Liver (tissue), 10 donors: ENCODE measurements at places on chromosomes 6 and 20.

- no peak for DNase-seq
Measured at GRCh38 chr6:40386200-40386599, 201.0 kb downstream of the LRFN2 start.

DNA sequence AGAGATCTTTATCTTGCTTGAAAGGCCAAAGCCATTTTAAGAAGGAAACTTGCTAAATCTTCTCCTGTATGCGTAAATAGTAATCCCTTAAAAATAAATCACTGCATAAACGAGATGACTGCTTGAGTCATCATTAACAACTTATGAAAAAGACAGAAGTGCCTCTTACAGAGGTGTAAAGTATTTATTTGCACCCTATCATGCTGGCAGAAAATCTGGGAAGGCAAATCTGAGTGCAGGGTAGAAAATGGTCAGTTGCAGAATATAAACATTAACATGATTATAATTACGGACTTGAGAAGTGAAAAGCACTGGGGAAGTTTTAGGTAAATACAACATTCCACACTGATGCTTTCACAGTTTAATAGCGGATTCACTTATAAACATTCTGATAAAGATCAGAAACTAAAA lies 67.5 kb upstream of the FBXO30 start:
- no peak for DNase-seq

DNA sequence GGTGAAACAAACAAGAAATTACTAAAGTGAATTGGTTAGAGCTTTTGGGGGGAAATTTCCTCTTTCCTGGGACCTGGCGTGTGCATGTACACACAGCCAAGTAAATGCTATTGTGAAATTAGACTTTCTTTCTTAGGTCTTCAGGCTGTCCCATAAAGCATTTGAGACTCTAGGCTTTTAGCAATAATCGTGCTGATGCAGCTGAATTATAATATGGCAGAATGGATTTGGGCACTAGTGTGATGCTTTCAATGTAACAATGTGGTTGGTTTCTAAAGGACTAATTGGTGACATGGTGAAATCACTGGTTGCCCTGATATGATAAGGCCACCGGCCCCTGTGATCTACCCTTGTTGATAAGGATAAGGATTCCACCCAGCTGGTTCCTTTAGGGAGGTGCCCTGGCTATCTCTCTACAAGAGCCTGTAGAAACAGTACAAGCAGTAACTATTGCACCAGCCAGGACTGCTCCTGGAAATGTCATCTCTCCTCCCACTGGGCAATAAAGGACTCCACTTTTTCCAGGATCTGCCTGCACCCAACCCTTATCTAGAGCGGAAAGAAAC lies 164.1 kb downstream of the TFAP2A start:
- no peak for DNase-seq

GRCh38 chr20:46749147-46749546 lies 39.7 kb downstream of the SLC2A10 start:
- no peak for DNase-seq

- no peak for DNase-seq
Measured at GRCh38 chr6:22082218-22082617, 214.6 kb downstream of the PRL start.

GRCh38 chr6:167444602-167445346 lies 119.9 kb downstream of the TTLL2 start:
- DNase-seq = no peak

DNA sequence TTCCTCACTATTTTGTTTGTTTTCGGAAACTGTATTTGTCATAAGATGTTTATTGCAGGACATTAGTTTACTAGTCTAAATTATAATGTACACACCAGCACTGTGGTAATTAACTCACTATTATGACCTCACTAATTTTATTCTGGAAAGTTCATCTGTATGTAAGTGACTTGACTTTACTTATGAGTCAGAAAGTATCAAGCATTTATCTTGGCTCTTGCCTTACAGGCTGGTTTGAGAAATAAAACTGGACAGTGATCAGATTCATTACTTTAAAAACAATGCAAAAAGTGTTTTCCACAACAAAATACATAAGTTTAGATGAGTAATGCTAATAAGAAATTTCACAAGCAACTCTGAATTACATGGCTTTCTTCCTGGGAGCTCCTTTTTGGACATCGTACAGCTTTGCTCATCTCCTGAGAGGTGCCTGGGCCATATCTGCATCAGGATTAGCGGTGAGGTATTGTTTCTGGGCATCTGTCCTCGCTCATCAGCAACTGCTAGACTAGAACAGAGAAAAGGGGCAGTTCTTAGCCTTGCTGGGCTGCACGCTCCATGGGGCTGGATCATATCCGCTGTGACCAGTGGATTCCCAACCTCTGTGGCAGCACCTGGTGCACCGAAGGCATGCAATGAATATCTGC lies 179.8 kb downstream of the SOD2 start:
- DNase-seq = no peak

GRCh38 chr6:112352607-112353006 lies 5.5 kb downstream of the RFPL4B start:
- DNase-seq = no peak

- peak; percentile 58 for DNase-seq
Measured at GRCh38 chr6:3026791-3027626, 27.3 kb downstream of the NQO2 start.

GRCh38 chr6:72535124-72535523 lies 86.7 kb upstream of the KCNQ5 start:
- DNase-seq = no peak

DNA sequence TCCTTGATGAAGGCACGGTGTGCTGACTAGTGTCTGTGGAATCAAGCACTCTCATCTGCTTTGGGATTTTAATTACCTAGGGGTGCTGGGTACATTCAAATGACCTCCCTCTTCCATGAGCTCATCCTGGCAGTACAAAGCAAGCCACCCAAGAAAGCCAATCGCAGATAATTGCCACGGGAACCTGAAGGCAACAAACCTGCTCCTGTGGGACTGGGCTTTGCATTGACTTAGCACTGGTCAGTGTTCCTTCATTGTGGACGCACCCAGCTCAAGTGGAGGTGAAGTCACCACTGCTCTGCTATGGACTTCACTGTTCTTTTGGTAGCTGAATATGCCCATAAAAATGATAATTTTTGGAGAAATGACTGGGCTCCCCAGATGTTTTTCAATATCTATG lies 261.6 kb upstream of the FERMT1 start:
- DNase-seq = no peak

GRCh38 chr6:132011582-132011981 lies 60.4 kb upstream of the CCN2 start:
- DNase-seq = no peak

DNA sequence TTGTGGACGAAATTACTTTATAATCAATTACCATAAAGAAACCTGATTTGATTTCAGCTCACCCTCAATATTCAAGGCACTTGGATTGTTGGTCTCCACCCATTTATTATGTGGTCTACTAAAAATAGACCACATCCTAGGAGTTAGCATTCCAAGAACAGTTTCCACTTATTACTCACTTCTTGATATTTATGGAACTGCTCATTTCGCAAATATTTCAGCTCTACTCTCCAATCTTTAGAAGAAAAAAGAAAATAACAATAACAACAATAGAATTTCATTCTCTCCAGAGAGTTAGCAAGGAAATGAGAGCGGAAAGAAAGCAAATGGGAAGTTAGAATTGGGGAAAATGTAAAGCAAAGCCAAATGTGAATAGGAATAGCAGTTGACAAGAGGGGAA lies 26.2 kb upstream of the HDAC2 start:
- no peak for DNase-seq

DNA sequence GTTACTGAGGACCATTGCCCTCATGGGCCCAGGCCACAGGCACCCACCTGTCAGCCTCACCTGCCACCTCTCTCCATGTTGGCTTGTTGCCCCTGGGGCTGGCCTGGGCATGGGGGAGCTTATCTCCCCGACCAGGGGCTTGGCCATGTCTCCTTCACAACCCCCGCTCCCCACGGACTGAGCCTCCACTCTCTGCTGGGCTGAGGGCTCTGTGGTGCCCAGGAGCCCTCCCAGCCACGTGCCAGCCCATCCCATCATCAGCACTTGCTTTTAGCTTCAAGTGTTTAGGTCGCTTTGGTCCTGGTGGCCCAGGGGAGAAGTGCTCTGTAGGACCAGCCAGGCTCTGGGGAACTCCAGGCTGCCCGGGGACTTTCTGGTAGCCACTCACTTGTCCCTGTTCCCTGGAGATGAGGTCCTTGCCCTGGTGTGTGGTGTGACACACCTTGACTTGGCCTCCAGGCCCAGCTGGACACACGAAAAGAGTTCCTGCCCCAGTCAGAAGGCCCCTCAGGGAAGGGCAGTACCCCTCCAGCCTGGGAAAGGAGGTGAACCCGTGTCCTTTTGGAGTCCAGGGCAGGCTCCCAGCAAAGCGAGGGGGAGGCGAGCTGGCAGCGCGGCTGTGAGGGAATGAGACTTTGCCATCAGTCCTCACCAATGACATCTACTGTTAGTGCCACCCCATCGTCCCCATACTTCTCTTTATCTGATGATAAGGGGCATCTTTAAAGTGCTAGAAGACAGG lies 352.6 kb downstream of the ZFAND3 start:
- no peak for DNase-seq

- DNase-seq = no peak
Measured at GRCh38 chr20:22312744-22313346, 271.5 kb downstream of the FOXA2 start.

- DNase-seq = no peak
Measured at GRCh38 chr6:28737750-28738395, 185.9 kb downstream of the TRIM27 start.
